M059J (cell line): ENCODE measurements at places on chromosomes 5 and 9. TPM values are rescaled to one million over a fixed set of nuclear protein-coding genes. Genes with fewer than 3 reads are reported as not detected.
A peak's percentile ranks its signal among the peaks of the same experiment; 100 is the strongest.

DNA sequence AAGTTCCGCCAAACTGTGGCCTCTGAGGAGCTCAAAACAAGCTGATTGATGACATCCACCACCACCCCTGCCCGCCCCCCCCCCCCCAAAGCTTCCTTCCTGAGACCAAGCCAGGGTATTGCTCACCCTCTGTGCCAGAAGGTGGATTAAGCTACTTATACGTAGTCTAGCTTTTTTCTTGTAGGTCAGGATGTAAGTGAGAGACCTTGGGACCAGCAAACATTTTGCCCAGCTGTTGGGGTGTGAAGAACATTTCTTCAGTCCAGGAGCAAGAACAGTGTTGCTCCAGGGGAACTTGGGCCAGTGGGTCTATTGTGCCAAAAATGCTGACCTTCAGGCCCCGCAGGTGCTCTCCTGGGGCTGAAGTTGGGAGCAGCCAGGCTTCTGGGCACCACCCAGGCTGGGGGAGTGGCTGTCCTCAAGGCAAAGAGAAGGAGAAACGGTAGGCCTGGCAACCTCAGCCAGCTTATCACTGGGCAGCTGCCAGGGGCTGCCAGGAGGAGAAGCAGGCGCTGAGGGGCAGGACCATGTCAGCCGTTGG is 18.0 kb downstream of the NEURL1B start:
- DNase-seq = no peak

DNA sequence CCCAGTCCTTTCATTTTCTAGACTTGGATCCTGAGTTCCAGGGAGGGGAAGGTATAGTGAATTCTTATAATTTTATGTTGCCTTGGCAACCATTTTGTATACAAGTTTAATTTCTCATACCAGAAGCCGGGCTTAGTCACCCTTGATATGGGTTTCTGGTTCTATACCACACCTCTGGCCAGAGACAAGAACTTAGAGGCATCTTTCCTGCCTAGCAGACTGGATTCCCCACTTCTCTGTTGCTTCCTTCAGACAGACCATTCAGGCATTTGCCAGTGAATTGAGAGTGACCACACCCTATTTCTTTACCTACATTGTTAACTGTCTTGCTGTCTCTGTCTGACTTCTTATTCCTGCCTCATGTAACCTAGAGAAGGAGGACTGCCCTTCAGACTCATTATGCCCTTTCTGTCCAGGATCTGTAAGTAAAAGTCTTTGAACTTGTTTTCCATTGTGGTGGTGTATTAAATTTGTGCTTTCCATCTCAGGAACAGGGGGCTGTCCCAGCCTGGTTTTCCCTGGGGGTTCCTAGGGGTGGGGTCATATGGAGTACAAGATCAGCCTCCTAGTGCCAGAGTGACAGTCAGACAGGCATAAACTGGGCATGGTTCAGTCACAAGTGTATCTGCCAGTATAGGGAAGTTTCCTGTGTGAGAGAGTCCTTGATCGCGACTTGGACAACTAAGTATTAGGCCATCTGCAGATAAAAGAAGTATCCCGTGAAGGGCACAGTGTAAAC is 27.4 kb downstream of the TNFSF8 start:
- peak; percentile 78 for DNase-seq

GRCh38 chr5:127513408-127513970 is 4.0 kb upstream of the PRRC1 start:
- DNase-seq = no peak

GRCh38 chr5:178778919-178779318 is 48.5 kb upstream of the ZNF354A start:
- DNase-seq = no peak

Gene SCGB3A2
- not detected in 2 replicates for total RNA-seq

Gene GABRB2
- total RNA-seq = not detected in 2 replicates

GRCh38 chr5:176712546-176713304 is 65.4 kb downstream of the TSPAN17 start:
- DNase-seq = no peak

Gene SLC45A2
- total RNA-seq = not detected in 2 replicates

Gene HMCN2
- total RNA-seq = 0.66 TPM in 1 of 2 replicates, not detected in the other

GRCh38 chr9:80094176-80094771 is 522.5 kb downstream of the TLE4 start:
- no peak for DNase-seq

Gene CORO2A
- total RNA-seq = 3.6 and 4.3 TPM in 2 replicates

Gene ACOT12
- total RNA-seq = not detected in 2 replicates
